ENCODE measurements at places on chromosomes 16 and 17. TPM values are rescaled to one million over a fixed set of nuclear protein-coding genes. Genes with fewer than 3 reads are reported as not detected.

The NEUROD2 gene
- not detected for total RNA-seq

The NPIPA7 gene
- 10.0 TPM for total RNA-seq

The CACNA1G gene
- not detected for total RNA-seq

The CCL14 gene
- total RNA-seq, result 88.0 TPM

- no peak for DNase-seq
These were observed 25.5 kb upstream of the CBX4 start for GRCh38 chr17:79864617-79865250.

- DNase-seq, result no peak
These were observed 48.6 kb downstream of the IST1 start for GRCh38 chr16:71943887-71944286.

DNA sequence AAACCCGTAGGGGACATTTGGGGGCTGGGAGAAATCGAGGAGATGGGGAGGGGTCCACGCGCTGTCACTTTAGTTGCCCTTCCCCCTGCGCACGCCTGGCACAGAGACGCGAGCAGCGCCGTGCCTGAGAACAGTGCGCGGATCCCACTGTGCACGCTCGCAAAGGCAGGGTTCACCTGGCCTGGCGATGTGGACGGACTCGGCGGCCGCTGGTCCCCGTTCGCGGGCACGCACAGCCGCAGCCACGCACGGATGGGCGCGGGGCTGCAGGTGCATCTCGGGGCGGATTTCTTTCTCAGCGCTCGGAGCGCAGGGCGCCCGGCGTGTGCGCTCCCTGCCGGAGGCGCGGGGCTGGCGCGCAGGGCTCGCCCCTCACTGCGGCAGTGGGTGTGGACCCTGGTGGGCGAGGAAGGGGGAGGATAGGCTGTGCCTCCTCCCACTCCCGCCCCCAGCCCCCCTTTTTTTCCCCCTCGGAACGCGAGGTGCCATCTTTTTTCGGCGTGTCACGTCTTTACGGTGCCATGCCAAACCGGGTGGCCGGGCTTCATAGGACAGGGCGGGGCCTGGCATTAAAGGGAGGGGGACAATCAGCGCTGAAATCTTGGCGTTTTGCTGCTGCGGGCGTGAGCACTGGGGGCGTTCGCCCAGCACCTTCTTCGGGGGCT lies 1.1 kb downstream of the MAPT start:
- DNase-seq, result no peak

- no peak for DNase-seq
These were observed 1.5 kb upstream of the OVCA2 start for GRCh38 chr17:2040219-2040827.

GRCh38 chr17:34645594-34645993 lies 66.2 kb downstream of the TMEM132E start:
- no peak for DNase-seq

DNA sequence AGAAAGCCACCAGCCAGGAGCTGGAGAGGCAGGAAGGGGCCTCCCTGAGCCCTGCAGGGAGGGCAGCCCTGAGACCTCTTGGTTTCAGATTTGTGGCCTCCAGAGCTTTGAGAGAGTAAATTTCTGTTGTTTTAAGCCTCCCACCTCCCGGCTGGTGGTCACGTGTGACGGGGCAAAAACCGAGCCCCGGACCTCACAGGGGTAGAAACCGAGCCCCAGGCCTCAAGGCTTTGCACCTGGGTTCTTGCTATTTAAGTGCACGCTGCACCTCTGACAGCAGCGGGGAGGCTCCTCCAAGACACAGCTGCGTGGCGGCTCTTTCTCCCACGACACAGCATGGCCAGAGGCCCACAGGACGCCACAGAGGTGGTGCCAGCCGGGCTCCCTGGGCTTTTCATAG lies 17.4 kb upstream of the ZC3H18 start:
- no peak for DNase-seq

DNA sequence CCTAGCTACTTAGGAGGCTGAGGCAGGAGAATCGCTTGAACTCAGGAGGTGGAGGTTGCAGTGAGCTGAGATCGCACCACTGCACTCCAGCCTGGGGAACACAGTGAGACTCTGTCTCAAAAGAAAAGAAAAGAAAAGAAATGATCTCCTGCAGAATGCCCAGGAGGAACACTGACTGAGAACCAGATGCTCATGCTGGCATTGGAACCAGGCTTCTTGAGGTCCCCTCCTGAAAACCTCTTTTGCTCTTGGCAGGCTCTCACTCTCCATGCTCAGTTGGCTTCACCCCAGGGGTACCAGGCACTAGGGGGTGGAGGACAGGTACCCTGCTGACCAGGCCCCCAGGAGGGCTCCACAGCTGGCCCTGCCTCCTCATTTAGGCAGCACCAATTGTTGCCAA lies 8.5 kb upstream of the TNFRSF17 start:
- DNase-seq, result no peak

- no peak for DNase-seq
These were observed 259.3 kb downstream of the SOX9 start for GRCh38 chr17:72380120-72380519.
